Fibroblast of mammary gland (primary cell): ENCODE measurements at places on chromosomes 13 and 19.

DNA sequence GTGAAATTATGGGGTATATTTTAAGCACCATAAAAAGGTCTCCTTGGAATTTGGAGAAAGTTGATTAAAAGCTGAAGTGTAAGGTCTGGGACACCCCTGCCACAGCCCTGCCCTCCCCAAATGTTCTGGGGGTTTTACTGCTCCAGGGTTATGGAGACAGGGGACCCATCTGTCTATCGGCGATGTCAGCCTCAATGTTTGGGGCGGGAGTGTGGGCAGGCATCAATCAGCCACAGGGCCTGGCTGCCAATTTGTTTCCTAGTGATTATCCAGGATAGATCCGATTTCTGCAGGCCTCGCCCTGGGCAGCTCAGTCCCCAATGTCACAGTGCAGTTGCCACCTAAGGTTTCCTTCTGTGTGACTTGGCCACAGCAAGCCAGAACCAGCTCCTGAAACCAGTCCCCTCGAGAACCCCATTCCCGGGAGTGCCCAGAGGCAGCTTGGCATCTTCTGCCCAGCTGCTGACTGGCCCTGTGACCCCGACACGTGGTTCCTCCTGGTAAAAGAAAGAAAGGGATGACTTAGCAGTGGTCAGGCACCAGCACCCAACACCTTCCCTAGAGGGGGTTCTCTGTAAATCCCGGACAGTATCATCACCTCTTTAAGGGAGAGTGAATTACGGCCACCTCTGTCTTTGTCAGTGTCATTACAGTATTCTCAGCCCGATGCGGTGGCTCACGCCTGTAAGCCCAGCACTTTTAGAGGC lies 41.6 kb downstream of the MYO9B start:
- DNase-seq = no peak

GRCh38 chr19:5290336-5291262 lies 50.0 kb downstream of the PTPRS start:
- DNase-seq = no peak

- DNase-seq = no peak
These were observed 24.1 kb upstream of the NDFIP2 start for GRCh38 chr13:79456656-79457365.

DNA sequence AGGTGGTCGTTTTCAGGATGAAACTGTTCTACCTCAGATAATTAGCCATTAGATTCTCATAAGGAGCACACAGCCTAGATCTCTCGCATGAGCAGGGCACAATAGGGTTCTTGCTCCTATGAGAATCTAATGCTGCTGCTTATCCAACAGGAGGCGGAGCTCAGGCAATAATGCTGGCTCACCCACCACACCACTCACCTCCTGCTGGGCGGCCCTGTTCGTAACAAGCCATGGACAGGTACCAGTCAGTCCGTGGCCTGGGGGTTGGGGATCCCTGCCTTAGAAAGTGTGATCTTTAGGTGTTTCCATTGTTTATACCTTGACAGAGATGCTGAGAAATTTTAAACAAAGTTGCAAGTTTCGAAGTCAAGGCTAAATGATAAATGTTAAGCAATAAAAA lies 344.6 kb upstream of the HTR2A start:
- no peak for DNase-seq

- no peak for DNase-seq
These were observed 1368.7 kb downstream of the UQCRFS1 start for GRCh38 chr19:27844261-27844660.
